ENCODE measurements at places on chromosomes 4 and X. TPM values are rescaled to one million over a fixed set of nuclear protein-coding genes. Genes with fewer than 3 reads are reported as not detected.

Gene LDB2
- 10.2 TPM for total RNA-seq

Gene FATE1
- not detected for total RNA-seq

Gene OTC
- total RNA-seq, result not detected

Gene CC2D2A
- total RNA-seq, result 17.8 TPM

Gene FAM184B
- total RNA-seq, result not detected

Gene GPR143
- 3.6 TPM for total RNA-seq

Gene CASP6
- total RNA-seq, result 30.5 TPM

Gene FGG
- total RNA-seq, result 0.88 TPM

Gene PPP4R3C
- total RNA-seq, result not detected

Gene PPP2R2C
- 0.26 TPM for total RNA-seq

Gene BTK
- total RNA-seq, result not detected

Gene F11
- not detected for total RNA-seq

Gene DCAF16
- 46.3 TPM for total RNA-seq

Gene GLRA3
- not detected for total RNA-seq

Gene PAGE2
- total RNA-seq, result not detected

Gene POF1B
- not detected for total RNA-seq

Gene RAPGEF2
- total RNA-seq, result 17.6 TPM

Gene SH2D1A
- total RNA-seq, result not detected

Gene NR3C2
- total RNA-seq, result 0.24 TPM

Gene ATP2B3
- not detected for total RNA-seq

Gene SLC9B1
- not detected for total RNA-seq

Gene SORBS2
- 4.1 TPM for total RNA-seq

Gene PRKG2
- 22.0 TPM for total RNA-seq

Gene CXorf49
- total RNA-seq, result not detected

Gene DGKK
- not detected for total RNA-seq

Gene GPAT3
- total RNA-seq, result 2.6 TPM

Gene RHOXF1
- not detected for total RNA-seq

Gene HEPH
- total RNA-seq, result 8.5 TPM

Gene ANAPC10
- total RNA-seq, result 30.4 TPM

Gene ADAM29
- total RNA-seq, result not detected

Gene IL13RA1
- total RNA-seq, result 31.9 TPM

Gene IL13RA2
- 1.3 TPM for total RNA-seq

Gene CT55
- total RNA-seq, result not detected

Measured in epithelial cell of alveolus of lung (primary cell).